ENCODE measurements at places on chromosomes 5 and 9.

DNA sequence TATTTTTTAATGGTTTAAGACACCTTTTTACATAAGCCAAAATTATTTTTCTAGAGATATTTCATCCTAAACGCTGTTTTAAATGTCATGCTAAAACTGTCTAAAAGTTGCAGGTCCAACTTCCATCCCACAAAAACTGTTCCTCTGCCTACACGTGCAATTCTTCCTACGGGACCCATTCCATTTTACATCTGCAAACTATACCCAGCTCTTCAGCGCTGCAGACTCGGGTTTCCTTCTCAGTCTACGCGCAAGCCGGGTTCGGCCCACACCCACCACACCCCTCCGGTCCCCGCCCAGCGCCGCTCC, 8.7 kb downstream of the RANBP6 start:
- no peak for DNase-seq

- DNase-seq = no peak
These were observed 119.9 kb upstream of the BOD1 start for GRCh38 chr5:173736374-173736773.

DNA sequence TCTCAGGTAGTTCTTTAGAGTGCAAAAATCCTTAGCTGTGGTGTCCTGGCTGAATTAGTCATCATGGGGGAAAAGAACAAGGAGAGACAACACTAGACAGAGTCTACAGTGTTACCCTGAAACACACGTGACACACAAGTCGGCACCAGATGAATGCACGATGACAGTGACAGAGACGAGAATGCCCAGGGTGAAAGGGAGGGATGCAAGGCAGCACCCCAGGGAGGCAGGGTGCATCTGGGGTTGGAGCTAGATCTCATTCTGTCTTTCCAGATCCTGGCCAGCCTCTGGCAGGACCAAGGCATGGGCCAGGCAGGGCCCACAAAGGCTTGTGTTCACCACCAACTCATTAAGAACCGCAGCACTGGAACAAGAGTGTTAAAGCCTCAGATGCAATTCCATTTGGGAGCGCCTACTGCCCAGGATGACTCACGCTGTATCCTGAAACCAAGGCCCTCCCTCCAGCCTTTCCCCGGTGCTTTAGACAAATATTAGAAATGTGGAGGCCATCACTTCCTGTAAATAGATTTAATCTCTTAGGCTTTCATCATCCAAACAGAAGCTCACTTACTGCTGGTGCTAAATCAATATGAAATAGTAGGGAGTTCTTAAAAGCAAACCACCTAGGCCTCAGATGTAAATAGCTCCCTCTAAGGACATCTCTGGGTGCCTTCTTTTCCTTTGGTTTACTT, 56.1 kb downstream of the IRX2 start:
- no peak for DNase-seq

DNA sequence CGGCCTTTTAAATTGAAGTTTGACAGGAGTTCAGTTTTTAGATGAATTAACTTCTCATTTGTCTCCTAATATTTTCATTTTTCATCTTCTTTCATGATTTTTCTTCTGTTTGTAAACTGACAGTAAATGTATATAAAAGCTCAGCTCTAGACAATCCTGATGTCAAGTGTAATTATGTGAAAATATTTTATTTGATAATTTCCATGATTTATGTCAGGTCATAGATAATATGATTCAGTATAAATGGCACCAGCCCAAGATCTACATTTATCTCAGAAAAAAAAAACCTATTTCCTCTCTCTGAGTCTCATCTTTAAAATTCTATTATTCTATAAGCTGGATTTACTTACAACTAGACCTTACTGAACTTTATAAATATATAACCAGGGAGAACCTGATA, 115.7 kb downstream of the MUSK start:
- no peak for DNase-seq

DNA sequence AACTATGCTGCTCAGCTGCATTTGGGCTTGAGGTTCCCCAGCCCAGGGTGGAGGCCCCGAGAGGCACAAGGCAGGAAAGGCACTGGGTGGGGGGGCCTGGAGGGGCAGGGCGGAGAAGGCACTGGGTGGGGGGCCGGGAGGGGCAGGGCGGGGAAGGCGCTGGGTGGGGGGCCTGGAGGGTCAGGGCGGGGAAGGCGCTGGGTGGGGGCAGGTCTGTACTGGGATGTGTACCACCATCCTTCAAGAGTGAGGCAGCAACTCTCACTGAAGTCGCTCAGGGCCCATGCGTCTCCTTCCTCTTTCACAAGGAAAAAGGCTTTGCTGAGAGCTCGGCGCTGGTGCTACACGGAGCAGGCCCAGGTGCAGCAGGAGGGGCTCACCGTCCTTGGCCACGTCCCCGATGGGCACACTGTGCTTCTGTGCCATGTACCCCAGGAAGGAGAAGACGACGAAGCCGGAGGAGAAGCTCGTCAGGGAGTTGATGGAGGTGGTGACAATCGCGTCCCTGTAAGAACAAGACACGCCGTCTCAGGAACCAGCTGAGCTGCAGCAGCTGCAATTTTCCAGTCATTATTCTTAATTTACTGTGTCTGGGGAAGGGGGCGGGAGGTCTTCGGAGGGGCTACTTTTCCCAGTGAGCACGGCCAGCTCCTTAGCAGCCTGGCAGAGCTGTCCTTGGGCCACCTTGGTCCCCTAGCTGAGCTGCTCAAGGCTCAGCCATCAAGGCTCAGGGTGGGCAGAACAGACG, 30.8 kb downstream of the SLC6A3 start:
- no peak for DNase-seq

DNA sequence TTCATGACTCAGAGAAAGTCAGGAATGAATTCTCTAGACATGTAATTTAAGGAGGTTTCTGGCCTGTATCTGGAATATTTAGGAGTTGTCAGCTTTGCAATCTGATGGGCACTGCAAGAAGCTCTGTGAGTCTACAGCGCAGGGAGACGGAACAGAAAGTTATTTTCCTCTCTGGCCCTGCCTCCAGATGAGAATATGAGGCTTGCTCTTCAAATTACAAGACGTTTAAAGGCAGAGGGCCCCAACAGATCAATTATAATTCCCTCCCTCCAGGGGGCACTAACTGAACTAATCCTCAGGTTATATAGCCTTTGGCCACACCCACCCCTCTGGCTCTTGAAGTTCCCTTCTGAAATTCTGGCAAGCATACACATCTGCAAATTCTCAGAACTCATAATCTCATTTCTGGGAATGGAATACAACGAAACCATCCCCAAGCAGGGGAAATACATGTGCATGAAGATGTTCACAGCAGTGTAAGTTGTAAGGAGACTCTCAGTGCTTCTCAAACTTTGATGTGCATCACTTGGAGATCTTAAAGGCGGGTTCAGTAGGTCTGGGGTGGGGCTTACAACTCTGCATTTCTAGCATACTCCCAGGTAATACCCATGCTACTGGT, 307.6 kb downstream of the CWC27 start:
- peak; percentile 98 for DNase-seq

DNA sequence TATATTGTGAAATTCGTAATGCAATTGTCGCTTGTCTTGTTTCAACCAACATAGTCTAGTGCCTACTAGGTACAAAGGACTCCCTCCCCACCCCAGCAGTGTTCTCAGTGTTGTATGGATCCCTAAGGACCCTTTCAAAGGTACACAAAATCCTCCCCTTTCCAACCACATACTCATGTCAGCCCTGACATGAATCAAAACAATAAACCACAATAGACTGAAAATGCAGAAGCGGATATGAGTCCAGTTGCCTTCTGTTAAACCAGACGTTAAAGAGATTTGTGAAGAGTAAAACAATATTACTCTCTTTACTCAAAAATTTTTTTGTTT, 82.4 kb upstream of the IFNK start:
- DNase-seq = no peak

DNA sequence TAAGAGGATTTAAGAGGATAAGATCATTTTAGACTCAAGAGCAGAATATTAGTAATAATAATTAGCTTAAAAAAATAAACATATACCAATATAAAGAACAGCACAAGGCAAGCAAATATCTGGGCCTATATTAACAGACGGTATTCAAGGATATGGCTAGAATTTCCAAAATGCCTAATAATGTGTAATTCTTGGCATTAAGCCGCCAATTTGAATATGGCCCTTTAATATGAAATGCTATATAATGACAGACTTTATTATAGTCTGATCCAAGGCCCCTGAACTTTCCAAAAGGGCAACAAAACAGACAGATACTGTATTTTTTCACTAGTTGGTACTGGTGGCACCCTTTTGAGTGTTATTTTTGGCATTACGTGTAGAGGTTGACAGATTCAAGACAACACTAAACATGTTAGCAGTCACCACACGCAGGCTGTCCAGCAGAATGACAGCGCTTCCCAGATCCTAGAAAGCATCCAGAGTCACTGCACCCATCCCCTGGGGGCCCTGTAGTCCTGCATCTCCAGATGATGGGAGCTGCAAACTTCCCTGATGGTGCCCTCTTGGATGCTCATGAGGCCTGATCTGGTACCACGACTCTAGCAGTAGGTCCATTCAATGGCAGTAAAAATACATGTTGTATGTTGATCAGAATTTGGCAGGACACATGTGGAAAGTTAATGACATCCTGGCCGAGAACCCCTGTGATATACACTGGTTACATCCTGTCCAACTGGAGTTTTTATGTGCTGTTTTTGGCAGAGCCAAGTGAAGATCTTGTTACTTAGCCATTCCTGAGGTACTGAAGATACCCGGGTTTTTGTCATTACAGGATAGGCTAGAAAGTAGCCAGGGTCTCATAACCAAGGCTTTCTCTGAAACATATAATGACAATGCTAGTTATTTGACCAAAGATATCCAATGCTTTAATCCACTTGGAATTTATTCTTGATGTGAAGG, 1.7 kb upstream of the ABL1 start:
- no peak for DNase-seq

GRCh38 chr5:67831048-67831447, 384.5 kb upstream of the PIK3R1 start:
- DNase-seq = no peak

DNA sequence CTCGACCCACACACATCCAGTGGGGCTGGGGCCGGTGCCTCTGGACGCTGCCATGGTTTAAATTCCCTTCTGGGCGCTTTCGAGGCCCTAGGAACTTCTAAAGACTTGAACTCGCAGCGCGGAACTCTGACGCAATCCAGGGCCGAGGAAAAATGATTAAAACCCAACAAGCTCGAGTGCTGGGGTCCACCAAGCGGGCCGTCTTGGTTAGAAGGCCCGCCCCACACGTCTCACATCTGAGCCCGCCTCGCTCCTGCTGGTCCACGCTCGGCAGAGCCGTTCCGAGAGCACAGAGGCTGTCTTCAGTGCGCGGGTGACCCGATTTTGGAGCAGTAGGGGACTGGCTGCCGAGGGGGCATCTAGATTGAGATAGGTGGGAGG, 1.5 kb downstream of the CRHBP start:
- DNase-seq = no peak

GRCh38 chr9:35914301-35914807, 5.1 kb downstream of the SPAAR start:
- peak; percentile 32 for DNase-seq

- DNase-seq = no peak
These were observed 752 bp downstream of the CCNJL start for GRCh38 chr5:160311491-160312133.

- peak; percentile 63 for DNase-seq
These were observed 13.5 kb downstream of the NDFIP1 start for GRCh38 chr5:142122121-142122520.

- DNase-seq = no peak
These were observed 21.3 kb downstream of the FGF1 start for GRCh38 chr5:142664636-142665035.

DNA sequence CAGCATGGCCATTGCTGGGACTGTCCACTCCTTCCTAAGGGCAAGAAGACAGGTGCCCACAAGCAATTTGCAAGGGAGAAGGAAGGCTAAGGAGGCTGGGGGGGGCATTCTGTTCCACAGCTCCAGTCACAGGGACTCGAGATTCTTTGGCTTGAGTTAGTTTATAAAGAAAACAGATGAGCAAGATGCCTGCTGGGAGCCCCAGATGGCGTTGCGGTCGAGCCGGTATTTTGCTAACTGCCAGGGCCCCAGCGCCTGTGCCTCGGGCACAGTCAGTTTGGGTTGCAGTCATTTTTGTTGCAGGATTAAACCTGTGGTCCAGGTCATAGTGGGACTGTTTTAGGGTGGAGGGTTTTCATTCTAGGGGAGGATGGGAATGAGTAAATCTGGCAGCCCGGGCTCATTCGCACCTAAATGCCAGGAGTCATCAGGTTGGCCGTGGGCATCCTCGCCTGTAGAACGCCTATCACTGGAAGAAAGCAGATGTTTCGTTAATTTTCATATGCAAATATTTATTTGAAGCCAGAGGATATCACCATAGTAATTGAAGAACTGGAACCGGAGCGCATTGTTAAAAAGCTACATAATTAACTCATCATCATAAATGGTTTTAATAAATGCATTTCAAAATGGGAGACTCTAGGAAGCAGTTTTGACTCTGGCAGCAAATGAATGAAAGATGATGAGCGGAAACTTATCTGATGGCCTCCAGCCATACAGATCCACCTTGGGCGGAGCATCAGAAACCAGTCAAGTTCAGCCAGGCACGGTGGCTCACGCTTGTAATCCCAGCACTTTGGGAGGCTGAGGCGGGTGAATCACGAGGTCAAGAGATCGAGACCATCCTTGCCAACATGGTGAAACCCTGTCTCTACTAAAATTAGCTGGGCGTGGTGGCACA, 87.1 kb upstream of the FCN2 start:
- peak; percentile 15 for DNase-seq

DNA sequence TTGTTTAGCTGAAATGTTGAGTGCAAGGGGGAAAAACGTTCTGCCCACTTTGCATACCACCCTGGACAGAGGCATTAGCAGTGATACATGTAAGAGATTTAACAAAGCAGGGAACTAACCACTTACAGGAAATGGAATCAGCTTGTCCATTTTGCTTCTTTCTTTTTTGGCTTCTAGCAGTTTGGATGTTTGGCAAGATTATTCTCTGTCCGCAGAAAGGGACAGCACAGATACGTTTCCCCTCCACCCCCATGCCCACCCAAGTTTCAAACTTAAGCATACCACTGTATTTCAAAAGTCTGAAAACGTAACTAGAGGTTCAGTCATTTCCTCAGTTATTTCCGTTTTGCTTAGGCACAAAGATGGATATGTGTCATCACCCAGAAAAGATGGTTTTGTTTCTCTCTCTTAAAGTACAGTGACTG, 118.4 kb downstream of the GDNF start:
- peak; percentile 79 for DNase-seq

DNA sequence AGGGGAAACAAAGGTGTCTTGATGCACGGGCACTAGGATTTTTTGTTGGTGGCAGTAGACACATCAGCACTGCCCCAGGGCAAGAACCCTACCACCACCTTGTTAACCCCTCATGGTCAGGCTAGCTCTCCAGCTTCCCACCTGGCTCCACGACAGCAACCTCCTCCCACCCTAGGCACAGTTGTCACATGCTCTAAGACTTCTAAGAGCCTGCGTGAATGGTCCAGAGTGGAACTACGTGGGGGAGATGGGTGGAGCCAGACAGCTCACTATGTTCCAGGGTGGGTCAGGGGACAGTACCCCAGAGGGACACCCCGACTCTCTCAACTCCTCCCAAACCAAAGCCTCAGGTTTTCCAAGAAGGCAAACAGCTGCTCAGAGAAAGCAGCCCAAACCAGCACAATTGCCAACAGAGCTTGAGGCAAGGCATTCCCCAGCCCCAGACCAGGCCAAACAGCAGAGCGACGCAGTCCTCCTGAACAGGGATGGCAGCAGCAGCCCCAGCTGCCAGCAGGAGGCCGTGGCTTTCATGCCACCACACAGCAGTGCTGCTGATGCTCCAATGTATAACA, 78.0 kb downstream of the NRG2 start:
- no peak for DNase-seq
